BJ (cell line): ENCODE measurements at places on chromosomes 4 and X.

- no peak for DNase-seq
Observed at GRCh38 chrX:130204647-130205046, 32.9 kb downstream of the RAB33A start.

DNA sequence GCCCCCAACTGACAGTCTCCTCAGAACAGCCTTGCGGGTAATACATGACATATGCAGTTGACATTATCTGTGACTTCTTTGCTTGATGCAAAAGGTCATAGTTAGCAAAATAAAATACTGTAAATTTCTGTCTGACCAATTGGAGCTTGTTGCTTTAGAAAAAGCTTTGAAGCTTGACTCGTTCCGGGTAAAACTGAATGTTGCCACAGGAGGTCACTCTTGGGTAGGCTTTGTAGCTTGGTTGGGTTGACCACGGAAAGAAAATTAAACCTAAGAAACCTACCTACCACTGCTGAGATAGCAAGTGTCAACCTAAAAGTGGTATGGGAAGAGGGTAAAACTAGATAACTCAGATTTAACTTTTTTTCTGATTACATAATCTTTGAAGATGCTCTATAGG lies 23.2 kb downstream of the PRPS2 start:
- no peak for DNase-seq

- no peak for DNase-seq
Observed at GRCh38 chr4:71602289-71602900, 181.5 kb downstream of the GC start.

DNA sequence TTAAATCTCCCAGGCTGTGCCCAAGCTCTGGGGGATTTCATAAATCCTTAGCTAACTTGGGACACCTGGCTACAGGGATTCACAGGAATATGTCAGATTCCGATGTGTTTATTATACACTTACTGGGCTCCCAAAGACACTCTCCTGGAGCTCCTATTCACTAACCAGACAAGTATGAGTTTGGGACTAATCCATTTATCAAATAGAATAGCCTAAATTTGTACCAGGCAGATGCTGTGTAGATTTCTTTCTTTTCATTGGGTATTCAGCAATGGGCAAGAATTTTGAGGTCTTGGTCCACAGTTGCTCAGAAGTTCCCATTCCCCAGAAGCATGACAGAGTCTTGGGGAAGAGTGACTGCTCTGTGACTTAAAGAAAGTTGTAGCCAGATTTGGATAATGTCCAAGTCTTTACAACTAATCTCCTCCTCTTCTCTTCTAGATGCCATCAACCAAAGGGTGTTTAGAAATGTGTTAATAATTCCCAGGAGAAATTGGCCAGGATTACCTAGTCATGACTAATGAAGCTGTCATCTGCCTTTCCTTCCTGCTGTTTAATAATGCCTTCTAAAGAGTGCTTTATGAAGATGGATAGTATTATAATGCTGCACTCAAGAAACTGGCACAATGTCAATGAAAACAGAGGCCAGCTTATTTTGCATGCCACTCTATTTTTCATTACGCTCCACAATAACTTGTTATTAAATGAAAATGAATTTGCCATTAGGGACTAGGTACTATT lies 120.9 kb downstream of the CHIC2 start:
- DNase-seq = no peak

GRCh38 chrX:74009041-74009440 lies 294.9 kb upstream of the ZCCHC13 start:
- DNase-seq = no peak

- no peak for DNase-seq
Observed at GRCh38 chrX:45699158-45699557, 498.5 kb upstream of the DIPK2B start.

- no peak for DNase-seq
Observed at GRCh38 chrX:38890963-38891362, 89.7 kb downstream of the MID1IP1 start.

DNA sequence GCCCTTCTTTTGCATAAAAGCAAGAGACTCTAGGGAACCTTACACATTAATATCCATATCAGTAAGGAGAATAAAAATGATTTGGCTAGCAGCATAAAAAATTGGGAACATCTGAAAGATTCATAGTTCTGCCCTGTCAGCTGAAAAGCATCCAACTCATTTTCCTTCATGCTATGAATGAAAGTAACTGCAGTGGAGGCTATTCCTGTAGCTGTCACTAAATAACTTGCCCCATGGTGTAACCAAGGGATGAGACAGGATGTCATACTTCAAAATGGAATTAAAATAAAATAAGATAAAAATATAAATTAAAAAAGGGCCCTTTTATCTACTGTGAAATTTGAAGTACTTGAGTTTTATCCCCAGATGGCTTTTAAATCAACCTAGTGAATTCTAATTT lies 878.8 kb downstream of the C4orf33 start:
- DNase-seq = no peak

GRCh38 chr4:140243278-140243753 lies 89.3 kb upstream of the MAML3 start:
- DNase-seq = no peak

- no peak for DNase-seq
Observed at GRCh38 chr4:26748811-26749210, 111.8 kb upstream of the STIM2 start.

DNA sequence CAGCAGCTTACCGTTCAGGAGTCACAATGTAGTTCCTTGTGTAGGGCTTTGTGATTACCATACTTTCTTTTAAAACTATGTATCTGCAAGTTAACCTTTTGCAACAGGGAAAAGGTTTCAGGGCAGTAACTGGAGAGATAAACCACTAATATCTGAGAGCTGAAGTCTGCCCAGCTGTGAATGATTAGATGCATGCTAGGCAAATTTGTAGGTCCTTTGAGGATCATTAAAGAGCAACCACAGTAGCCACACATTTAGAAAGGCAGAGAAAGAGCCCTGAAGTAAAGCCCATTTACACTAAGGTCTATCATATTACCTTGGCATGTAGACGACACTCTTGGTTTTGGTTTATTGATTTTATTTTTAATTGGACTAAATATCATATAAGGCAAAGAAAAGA lies 60.0 kb downstream of the ATP8A1 start:
- DNase-seq = no peak

GRCh38 chr4:88242144-88242543 lies 42.2 kb downstream of the PPM1K start:
- no peak for DNase-seq

DNA sequence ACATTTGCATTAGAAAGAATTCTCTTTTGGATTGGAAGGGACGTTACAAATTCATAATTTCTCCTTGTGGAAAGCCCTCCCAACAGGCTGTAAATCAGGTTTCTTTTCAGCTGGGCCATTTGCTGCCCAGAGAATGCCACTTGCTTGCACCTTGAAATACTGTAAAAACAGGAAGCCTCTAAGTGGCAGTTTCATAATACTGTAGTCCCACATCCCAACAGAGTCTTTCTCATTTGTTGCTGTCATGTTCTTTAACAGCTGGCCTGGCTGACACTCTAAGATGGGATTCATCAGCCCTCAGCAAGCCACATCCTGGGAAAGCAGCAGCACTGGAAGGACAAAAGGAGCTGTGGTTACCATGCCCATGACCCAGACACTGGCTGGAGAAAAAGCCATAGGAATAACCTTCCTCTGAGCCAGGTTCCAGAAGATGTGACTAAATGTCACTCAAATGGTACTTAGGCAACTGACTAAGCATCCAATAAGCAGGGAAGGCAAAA lies 221.9 kb upstream of the MBNL3 start:
- no peak for DNase-seq

DNA sequence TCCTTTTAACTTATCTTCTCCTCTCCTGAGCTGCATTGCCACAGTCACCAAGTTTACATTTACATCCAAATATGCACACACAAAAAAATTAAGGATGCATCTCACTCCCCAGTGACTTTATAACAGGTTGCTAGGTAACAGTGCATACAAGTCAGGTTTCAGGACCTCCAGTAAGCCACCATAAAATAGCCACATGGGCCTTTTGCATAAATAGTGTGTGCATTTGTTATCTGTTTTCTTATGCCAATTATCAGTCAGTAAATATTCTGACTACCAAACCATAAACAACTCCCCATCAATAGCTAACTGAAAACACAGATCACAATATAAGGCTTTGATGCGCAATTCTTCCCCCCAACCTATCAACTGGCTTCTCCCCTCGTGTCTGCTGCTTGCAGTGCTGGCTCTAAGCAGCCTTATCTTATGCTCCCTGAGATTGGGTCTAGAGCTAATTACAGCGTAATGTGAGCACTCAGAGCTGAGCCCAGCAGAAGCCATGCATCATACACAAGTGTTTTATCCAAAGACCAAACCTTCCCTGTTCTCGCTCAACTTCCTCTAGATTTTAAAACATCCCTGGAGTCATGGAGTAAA lies 55.4 kb downstream of the ZNF827 start:
- no peak for DNase-seq

DNA sequence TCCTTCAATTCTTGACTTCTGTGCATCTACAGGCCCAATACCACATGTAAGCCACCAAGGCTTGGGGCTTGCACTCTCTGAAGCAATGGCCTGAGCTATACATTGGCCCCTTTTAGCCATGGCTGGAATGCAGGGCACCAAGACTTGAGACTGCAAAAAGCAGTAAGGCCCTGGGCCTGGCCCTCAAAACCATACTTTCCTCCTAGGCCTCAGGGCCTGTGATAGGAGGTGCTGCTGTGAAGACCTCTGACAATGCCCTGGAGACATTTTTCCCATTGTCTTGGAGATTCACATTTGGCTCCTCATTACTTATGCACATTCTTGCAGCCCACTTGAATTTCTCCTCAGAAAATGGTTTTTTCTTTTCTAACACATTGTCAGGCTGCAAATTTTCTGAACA lies 68.5 kb upstream of the FSTL5 start:
- no peak for DNase-seq

- DNase-seq = no peak
Observed at GRCh38 chr4:141011901-141012315, 121.4 kb downstream of the RNF150 start.

DNA sequence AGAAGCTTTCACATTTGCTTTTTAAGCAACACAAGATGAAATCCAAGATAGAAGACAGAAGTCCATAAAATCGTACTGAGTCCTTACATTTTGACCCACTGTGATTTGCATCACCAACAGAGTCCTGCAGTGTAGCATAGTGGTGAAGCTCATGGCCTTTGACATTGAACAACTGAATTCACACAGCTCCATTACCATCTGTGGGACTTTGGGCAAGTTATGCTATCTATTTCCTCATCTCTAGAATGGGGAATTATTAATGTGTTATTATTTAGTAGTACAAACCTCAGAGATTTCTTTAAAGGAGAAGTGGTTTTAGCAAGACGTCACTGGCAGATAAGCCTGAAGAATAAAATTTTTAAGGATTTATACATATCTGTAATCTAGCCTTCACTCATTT lies 10.7 kb downstream of the GPRIN3 start:
- no peak for DNase-seq

GRCh38 chrX:141180851-141181250 lies 3.9 kb upstream of the LDOC1 start:
- no peak for DNase-seq

DNA sequence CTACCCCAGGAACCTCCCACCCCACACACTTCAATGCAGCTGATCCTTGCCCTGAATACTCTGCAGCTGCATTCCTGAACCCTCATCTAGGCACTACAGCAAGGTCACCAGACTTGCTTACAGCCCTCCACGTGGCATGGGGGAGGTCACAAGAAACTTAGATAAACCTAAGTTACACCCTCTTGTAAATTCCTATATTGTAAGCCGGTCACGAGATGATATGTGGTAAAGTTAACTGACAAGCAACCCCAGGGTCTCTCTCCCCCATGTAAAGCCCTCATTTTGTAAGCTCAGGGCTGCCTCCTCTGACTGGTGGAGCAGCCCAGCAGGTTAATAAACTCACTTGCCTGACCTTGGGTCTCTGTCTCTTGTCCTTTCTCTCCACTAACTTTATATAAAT lies 570.7 kb downstream of the PCDH7 start:
- DNase-seq = no peak

DNA sequence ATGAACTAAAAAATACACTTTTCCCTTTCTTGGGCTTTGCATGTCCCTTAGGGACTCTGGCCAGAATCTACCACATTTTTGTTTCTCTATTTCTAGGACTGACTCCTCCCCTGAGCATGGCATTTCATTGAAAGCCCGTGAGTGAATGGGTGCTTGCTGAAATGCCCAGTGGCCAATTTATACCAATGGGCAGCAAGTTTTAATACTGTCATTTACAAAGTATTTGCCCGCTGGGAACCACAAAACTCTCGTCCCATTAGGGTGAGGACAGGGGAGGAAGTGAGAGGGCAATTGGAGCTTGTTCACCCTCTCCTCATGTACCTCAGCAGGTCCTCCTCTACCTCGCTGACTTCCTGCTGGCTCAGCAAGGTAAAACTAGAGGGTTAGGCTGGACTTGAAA lies 1.1 kb downstream of the SRPX2 start:
- no peak for DNase-seq
